Left ventricle myocardium inferior (tissue), 1 donor: ENCODE measurements at places on chromosomes 12 and 14. TPM values are rescaled to one million over a fixed set of nuclear protein-coding genes. Genes with fewer than 3 reads are reported as not detected.

Gene PRPH
- total RNA-seq: not detected

Gene SMIM41
- total RNA-seq: 0.30 TPM

DNA sequence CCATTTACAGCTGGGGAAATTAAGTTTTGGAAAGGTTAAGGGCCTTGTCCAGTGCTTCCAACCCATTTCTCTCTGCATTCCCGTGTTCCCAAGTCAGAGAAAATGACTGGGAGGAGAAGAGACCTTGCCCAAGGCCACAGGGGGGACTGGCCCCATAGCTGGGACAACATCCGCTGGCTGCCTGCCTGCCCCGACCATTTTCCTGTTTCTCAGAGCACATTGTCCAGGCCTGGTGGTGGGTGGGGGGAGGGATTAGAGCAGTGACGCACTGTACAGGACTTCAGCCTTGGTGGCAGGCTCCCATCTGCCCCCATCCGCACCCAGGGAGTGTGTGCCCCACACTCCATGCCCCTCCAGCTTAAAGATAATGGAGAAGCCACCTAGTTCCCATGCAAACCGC, 27.7 kb downstream of the DIO3 start:
- DNase-seq: no peak
- H3K27me3 ChIP-seq: peaks cover 60% of the 10 kb centered on the region
- no peak overlapping the region for H3K27ac ChIP-seq
- no peak overlapping the region for H3K4me3 ChIP-seq
- no peaks in the 10 kb centered on the region for H3K4me1 ChIP-seq

- H3K4me3 ChIP-seq: no peak overlapping the region
- no peak overlapping the region for H3K27ac ChIP-seq
- no peak for DNase-seq
- H3K36me3 ChIP-seq: no peaks in the 10 kb centered on the region
- no peaks in the 10 kb centered on the region for H3K27me3 ChIP-seq
These were observed 207.7 kb downstream of the BCAT1 start for GRCh38 chr12:24741216-24741615.

GRCh38 chr14:67704484-67705089, 2.9 kb downstream of the RDH12 start:
- H3K4me1 ChIP-seq: no peaks in the 10 kb centered on the region
- no peak for DNase-seq
- no peaks in the 10 kb centered on the region for H3K36me3 ChIP-seq

- H3K27me3 ChIP-seq: no peaks in the 10 kb centered on the region
- H3K27ac ChIP-seq: no peak overlapping the region
- DNase-seq: no peak
- H3K4me3 ChIP-seq: no peak overlapping the region
These were observed 72.8 kb upstream of the ZDHHC17 start for GRCh38 chr12:76690921-76691700.

DNA sequence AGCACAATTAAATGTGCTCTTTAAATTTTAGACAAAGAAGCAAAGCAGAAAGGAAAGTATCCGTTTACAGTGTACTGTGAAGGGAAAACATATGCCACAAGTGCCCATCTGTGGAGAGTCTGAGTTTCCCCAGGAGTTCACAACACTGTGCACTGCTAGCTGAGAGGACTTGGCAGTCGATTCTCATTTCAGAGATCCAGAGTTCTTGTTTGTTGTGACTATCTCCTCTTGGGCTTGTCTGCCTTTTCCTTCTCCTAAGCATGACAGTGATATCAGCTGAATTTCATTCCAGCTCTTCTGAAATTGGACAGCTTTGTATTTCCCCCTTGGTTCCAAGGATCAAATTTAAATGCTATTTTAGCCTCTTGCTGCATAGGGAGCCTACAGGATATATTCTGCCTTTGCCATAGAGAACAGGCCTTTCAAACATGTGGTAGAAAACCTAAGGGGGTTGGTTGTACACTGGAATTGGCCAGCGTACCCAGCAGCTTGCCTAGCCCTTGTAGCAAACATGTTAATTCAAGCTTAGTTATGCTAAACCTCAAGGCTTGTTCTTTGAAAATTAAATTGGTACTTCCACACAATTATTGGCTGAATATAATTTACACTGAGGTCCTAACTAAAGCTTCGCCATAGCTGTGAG, 259.2 kb upstream of the NOVA1 start:
- no peak for DNase-seq
- H3K36me3 ChIP-seq: no peaks in the 10 kb centered on the region
- H3K4me3 ChIP-seq: no peak overlapping the region
- H3K27me3 ChIP-seq: no peaks in the 10 kb centered on the region
- no peaks in the 10 kb centered on the region for H3K4me1 ChIP-seq
